ENCODE measurements at places on chromosomes 16 and 17.

- no peak for DNase-seq
These were observed 60.1 kb upstream of the NUDT7 start for GRCh38 chr16:77662246-77662645.

- no peak for DNase-seq
These were observed 6.3 kb upstream of the APRT start for GRCh38 chr16:88817785-88818574.

- DNase-seq, result no peak
These were observed 26.9 kb downstream of the DNAH2 start for GRCh38 chr17:7744416-7744815.

DNA sequence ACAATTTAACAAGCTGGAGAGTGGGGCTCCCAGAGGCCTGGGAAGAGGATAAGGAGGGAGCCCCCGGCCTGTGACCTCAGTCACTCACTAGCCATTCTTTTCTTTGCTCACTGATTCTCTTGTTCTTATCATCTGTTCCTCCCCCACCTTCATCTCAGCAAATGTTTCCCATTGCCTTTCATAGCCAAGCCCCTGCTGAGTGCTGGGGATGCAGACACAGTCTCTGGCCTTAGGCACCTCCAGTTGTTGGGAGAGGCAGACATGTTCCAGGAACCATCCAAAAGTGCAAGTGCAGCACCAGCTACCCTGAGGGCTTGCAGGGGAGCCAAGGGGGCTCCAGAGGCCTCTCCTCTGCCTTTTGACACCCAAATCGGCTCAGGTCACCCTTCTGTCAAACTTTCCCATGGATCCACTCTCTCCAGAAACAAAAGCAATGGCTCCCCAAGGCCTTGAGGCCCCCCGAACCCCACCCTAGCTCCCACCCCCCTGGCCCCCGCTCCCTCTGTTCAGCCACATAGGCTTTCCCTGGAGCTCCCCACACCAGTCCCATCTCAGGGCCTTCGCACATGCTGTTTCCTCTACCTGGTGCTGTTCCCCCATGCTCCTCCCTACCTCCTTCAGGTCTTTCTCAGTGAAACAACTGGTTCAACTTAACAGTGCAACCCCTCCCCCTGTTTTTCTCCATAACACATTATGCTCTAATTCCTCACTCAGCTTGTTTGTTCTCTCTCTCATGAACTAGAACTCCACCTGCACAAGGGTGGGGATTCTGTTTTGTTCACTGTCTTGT lies 14.9 kb upstream of the KCNJ12 start:
- DNase-seq, result no peak

DNA sequence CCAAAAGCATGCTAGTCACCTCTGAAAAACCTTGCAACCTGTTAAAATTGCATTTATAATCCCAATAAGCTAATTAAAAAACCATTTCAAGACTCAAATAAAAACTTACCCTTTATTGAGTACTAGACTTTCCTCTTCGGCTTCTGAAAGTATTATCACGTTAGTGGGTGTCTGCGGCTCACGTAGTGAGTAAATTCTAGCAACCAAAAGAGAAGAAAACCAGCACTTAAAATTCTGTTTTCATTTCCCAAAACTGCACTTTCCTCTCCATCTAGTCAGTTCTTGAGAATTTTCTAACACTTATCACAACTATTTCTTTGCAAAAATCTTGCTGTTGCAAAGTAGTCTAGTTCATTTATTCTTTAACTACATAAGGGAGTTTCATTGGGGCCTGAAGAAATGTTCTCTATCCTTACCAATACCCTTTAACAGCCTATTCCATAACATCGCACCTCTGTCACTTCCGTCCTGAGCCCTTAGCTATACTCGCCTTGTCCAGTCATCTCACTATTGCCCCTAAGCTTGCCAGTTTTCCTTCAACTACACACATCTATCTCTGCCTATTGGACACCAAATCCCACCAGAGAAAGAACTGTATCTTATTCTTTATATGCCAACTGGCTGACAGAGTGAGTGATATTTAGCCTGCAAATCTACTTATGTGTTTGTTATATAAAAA lies 8.7 kb downstream of the NUP88 start:
- no peak for DNase-seq

DNA sequence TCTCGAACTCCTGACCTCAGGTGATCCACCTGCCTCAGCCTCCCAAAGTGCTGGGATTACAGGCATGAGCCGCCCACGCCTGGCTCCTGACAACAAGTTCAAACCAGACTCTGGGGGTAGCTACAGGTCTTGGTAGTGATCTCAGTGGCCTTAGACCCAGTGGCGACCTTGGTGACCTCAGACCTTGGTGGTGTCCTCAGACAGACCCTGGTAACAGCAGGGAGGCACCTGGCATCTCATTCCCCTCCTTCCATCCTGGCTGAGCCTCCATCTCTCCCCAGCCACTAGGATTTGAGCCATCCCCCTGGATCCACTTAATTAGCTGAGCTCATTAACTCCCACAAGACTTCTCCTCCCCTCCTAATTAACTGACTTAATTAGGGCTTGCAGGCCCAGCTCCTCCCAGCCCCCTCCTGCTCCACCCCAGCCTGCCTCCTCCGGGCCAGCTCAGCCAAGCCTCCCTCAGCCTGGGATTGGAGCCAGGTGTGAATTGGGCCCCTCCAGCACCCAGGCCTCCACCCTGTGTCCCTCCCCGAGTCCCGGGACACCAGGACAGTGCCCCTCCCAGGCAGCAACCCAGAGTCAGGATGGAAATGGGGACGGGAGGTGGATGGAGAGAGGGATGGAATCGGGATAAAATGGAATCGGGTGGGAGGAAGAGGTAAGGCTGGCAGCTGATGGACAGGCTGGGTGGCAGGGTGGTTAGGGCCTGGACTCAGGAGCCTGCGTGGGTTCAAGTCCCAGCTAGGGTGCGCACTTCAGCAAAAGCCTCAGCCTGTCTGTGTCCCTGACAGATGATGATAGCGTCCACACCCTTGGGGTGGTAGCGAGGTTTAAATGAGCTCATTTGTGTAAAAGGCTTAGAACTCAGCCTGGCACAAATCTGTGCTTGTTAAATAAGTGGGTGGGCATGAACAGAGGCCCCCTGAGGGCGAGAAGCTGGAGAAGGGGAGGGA lies 11.2 kb upstream of the SBK1 start:
- DNase-seq, result no peak

GRCh38 chr16:27305839-27306442 lies 7.8 kb upstream of the IL4R start:
- no peak for DNase-seq

- DNase-seq, result no peak
These were observed 63.7 kb downstream of the CACNG1 start for GRCh38 chr17:67107811-67108775.

- no peak for DNase-seq
These were observed 1.2 kb downstream of the UBALD2 start for GRCh38 chr17:76266244-76266938.

GRCh38 chr17:13337864-13338371 lies 263.8 kb downstream of the HS3ST3A1 start:
- DNase-seq, result no peak
